Aorta (tissue), 5 donors: ENCODE measurements at places on chromosomes 13 and 19. TPM values are rescaled to one million over a fixed set of nuclear protein-coding genes. Genes with fewer than 3 reads are reported as not detected.
A peak's percentile ranks its signal among the peaks of the same experiment; 100 is the strongest.

GRCh38 chr13:50203256-50203941 is 188.2 kb downstream of the KCNRG start:
- DNase-seq, result no peak

DNA sequence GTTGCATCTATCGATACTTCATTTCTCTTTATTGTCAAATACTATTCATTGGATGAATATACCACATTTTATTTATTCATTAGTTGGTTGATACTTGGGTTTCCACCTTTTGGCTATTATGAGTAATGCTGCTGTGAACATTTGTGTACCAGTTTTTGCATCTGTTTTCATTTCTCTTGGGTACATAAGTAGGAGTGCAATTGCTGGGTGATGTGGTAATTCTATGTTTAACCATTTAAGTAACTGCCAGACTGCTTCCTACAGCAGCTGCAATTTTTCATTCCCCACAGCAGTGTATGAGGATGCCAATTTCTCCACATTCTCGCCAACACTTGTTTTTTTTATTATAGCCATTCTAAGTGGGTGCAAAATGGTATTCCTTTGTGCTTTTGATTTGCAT is 2.6 kb downstream of the KCNJ14 start:
- no peak for DNase-seq

GRCh38 chr19:56053596-56053995 is 67.0 kb downstream of the NLRP5 start:
- DNase-seq, result no peak

DNA sequence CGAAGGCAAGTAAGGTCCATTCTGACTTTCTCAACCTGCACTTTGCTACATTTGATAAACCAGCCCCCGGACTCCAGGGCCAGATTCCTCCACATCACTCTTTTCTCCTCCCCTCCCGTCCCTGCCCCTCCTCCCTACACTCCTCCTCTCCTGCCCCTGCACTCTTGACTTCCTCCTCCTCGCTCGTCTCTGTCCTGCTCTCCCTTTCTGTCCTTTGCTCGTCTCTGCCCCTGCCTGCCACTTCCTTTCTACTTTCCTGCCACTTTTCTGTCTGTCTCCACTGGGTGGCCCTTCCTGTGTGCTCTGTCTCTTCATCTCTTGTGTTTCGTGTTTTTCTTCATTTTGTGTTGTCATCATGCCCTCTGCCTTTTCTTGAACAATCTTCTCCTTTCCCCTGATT is 7.0 kb downstream of the U2AF2 start:
- DNase-seq, result no peak

GRCh38 chr13:25247360-25247759 is 39.9 kb downstream of the MTMR6 start:
- DNase-seq, result no peak

DNA sequence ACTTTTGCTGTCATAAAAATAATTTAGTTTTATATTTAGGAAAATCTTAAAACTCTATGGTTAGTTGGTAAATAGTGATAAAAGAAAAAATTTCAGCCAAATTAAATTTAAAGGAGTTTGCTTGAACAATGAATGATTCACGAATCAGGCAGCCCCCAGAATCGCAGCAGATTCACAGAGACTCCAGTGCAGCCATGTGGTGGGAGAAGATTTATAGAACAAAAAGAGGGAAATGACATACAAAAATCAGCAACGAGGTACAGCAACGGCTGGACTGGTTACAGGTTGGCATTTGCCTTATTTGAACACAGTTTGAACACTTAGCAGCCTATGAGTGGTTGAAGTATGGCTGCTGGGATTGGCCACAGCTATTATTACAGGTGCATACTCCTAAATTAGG is 96.4 kb upstream of the MYCBP2 start:
- no peak for DNase-seq

- no peak for DNase-seq
Observed at GRCh38 chr13:46675016-46675415, 121.9 kb downstream of the ESD start.

GRCh38 chr13:30154531-30154930 is 152.8 kb downstream of the KATNAL1 start:
- no peak for DNase-seq

- DNase-seq, result no peak
Observed at GRCh38 chr13:110070511-110071120, 236.3 kb downstream of the COL4A1 start.

GRCh38 chr13:52194184-52194868 is 34.9 kb upstream of the NEK3 start:
- DNase-seq, result peak; percentile 92

GRCh38 chr19:31317093-31317492 is 32.1 kb downstream of the TSHZ3 start:
- no peak for DNase-seq

DNA sequence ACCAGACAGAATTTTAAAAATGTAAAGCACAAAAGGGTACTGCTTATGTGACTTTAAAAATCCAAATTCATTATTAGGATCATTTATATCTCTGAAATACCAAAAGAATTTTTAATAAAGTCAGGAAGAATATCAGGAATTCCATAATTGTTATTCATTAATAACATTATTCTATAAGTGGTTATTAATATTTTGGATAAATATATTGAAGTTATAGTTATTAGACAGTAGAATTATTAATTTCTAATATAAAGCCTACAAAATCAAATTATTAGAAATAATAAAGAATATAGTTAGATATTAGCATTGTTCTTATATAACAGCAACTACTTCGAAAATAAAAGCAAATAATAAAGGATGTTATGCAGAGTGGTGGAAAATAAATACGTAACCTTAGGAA is 105.8 kb downstream of the GPC5 start:
- DNase-seq, result no peak

DNA sequence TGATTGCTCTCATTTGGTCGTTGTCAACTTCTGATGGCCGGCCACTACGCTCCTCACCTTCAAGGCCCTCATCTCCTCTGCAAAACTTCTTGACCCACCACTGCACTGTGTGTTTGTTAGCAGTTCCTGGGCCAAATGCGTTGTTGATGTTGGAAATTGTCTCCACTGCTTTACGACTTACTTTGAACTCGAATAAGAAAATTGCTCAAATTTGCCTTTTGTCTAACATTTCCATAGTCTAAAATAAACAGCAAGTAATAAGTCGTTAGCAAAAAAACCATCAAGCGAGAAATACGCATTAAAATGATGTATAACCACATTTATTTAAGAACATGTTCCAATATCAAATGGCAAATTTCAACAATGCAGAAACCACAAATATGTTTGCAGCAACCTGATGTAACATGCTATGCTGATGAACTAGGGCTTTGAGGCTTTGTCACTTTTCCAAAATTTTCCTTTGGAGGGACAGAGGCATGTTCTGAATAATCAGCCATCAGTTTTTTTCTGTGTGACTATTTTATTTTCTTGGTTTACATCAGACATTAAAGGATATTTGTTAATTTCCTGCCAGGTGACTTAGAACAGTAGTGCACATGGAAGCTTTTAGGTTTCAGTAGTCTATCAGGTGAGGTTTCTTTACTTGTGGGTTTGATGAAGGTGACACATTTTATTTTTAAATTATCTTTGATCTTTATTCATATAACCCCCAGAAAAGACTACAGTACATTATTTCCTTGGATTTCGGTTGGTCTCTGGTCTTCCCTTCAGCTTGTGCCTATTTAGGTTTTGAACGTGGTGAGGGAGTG is 74.7 kb upstream of the TEX29 start:
- DNase-seq, result no peak

DNA sequence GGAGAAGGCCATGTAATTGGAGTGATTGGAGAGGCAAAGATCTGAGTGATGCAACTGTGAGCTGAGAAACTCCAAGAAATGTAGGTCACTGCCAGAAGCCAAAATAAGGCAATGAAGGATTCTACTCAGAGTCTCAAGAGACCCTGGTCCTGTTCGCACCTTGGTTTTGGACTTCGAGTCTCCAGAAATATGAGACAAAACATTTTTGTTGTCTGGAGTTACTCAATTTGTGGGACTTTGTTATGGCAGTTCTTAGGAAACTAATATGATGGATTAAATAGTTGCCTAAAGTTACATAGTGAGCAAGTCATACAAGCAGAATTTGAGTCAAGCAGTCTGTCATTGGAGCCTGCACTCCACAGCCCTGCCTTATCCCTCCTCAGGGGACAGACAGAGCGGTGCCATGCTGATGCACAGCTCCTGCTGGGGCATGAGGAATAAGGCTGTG is 104.2 kb downstream of the ITGBL1 start:
- DNase-seq, result no peak

GRCh38 chr13:29224206-29224605 is 371.3 kb downstream of the SLC7A1 start:
- no peak for DNase-seq

GRCh38 chr19:23789246-23789645 is 30.6 kb upstream of the ZNF681 start:
- no peak for DNase-seq

DNA sequence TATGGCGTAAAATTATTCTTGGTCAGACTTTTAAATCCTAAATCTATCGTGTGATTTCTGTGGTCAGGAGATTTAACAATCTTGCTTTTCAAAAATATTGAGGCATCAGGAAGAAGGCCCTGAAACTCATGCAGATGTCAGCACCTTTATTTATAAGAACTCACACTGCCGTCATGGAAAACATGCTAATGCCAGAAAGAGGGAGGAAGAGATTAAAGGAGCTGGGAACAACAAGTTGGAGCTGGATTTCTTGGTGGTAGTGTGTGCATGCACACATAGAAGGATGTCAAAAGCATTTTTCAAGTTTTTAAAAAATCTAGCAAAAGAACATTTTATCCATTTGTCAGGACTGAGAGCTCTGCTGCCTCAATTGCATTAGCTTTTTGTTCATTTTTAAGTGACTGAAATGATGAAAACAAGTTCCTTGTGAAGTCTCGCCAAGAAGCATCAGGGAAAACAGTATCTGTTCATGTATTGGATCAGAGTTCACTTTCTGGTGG is 342.5 kb downstream of the SPRY2 start:
- DNase-seq, result no peak

- no peak for DNase-seq
Observed at GRCh38 chr13:53200075-53200474, 171.5 kb downstream of the OLFM4 start.

DNA sequence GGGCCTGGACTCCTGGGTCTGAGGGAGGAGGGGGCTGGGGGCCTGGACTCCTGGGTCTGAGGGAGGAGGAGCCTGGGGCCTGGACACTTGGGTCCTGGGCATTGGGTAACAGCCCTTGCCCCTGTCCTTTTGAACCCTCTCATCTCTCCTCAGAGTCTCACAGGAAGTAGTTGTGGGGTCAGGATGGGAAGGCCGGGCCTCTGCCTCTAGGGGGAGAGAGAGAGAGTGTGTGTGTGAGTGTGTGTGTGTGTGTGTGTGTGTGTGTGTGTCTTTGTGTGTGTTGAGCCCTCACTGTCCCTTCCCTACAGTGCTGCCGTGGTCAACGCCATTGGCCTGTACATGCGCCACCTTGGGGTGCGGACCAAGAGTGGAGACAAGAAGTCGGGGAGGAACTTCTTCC is 10.9 kb downstream of the ARHGEF1 start:
- DNase-seq, result no peak

GRCh38 chr19:28313633-28314032 is 899.3 kb downstream of the UQCRFS1 start:
- DNase-seq, result no peak

GRCh38 chr19:33430674-33431277 is 57.3 kb downstream of the CEBPG start:
- DNase-seq, result peak; percentile 89

DNA sequence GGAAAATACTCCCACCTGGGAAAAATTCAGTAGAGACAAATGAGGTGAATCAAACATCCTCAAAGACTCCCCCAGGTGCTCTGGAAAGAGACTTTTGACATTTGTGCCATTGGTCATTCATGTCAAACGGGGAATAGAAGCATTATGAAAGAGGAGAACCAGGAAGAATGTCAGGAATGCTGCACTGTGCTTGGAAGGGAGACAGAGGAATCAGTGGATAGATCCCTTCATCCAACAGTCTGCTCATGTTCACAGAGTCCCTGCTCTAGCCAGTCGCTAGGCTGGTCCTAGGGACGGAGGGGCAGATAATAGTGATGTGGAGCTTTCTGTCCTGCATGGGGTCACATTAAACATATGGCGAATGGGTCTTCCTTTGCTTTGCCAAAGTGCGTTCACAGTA is 384.4 kb downstream of the FGF9 start:
- DNase-seq, result no peak

GRCh38 chr13:93752541-93752940 is 525.9 kb downstream of the GPC6 start:
- no peak for DNase-seq

- no peak for DNase-seq
Observed at GRCh38 chr13:101283782-101284181, 132.5 kb downstream of the NALCN start.

- no peak for DNase-seq
Observed at GRCh38 chr13:106117035-106117434, 418.4 kb downstream of the EFNB2 start.

DNA sequence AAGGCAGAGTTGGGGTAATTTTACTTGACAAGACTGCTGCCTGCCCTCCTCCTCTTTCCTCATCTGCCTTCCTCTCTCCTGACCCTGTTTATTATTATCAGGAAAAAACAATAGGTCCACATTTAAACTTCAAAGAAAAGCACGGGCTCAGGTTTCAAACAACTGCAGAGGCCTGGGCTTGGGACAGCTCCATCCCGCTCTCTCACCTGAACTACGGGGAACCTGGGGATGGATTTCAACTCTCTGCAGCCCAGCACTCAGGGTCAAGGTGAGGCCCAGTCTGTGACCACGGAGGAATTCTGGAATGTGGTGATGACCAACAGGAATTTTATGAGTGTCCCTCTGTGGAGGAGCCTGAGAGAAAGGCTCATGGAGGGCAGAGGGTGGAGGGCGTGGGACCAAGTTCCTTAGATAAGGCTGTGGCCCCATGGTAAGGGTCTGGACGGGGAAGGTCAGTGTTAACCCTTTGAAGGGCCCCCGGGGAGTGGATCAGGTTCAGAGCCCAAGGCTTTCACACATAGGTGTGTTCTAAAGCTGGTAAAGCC is 220.8 kb upstream of the MAB21L1 start:
- DNase-seq, result no peak

DNA sequence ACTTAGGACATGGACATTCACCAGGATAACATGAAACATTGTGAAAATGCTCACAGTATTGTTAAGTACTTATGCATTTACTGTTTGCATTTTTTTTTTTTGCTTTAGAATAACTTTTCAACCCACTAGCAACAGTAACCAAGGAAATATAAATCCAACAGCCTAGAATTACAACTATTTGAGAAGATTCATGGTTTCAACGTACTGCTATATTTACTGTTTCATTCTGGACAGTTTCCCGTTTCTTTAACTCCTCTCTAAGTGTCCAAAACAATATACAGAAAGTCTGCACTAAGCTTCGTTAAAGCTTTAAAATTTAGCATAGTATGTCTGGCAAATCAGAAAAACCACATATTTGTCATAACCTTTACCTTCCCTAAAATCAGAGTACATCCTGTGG is 2.7 kb downstream of the SMAD9 start:
- no peak for DNase-seq

Gene VSTM2B
- not detected for total RNA-seq

Gene SYNE4
- total RNA-seq, result 1.0 TPM

Gene FCGBP
- total RNA-seq, result 71.2 TPM

Gene CCL25
- total RNA-seq, result not detected

Gene ALOX5AP
- total RNA-seq, result 31.6 TPM

Gene SAE1
- total RNA-seq, result 64.9 TPM

Gene PLPPR3
- total RNA-seq, result not detected

Gene MUC16
- total RNA-seq, result 0.03 TPM

Gene DAND5
- total RNA-seq, result not detected

Gene KIR2DL4
- total RNA-seq, result not detected

Gene SLAIN1
- total RNA-seq, result 8.3 TPM

Gene FPR2
- total RNA-seq, result 2.7 TPM

Gene ZNF559
- total RNA-seq, result 15.4 TPM
